T-helper 2 cell treated with Interferon-gamma antibody and Interleukin-4, amounts not matched to agents 5 μg/mL and 100 μg/mL, for 36 hours (primary cell): ENCODE measurements at places on chromosomes 11 and 22.

- DNase-seq = no peak
These were observed 3.4 kb upstream of the CDC42EP2 start for GRCh38 chr11:65311170-65311678.

- DNase-seq = no peak
These were observed at the start of gene GRIA4 for GRCh38 chr11:105609832-105610781. Gene GRIA4, plus strand, starts transcription at chr11:105610073. Its CDS starts 925 bp downstream, at chr11:105610998.

GRCh38 chr11:69536406-69536805, 54.9 kb downstream of the LINC01488 start:
- DNase-seq = no peak

DNA sequence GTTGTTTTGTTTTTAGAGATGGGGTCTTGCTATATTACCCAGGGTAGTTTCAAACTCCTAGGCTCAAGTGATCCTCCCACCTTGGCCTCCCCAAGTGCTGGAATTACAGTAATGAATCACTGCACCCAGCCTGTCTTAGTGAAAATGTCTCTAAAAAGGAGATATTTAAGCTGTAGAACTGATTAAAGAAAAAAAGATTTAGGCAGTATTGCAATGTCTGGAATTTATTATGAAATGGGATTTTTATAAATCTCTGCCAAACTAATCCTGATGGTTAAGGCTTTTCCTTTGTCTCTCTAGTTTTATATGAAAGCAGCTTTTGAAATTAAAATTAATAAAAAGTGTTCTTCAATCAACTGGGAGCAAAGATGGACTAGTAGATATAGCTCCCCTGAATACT, 2.1 kb downstream of the PLAAT3 start:
- no peak for DNase-seq

- DNase-seq = no peak
These were observed 158.6 kb upstream of the CARD18 start for GRCh38 chr11:105298174-105298573.

DNA sequence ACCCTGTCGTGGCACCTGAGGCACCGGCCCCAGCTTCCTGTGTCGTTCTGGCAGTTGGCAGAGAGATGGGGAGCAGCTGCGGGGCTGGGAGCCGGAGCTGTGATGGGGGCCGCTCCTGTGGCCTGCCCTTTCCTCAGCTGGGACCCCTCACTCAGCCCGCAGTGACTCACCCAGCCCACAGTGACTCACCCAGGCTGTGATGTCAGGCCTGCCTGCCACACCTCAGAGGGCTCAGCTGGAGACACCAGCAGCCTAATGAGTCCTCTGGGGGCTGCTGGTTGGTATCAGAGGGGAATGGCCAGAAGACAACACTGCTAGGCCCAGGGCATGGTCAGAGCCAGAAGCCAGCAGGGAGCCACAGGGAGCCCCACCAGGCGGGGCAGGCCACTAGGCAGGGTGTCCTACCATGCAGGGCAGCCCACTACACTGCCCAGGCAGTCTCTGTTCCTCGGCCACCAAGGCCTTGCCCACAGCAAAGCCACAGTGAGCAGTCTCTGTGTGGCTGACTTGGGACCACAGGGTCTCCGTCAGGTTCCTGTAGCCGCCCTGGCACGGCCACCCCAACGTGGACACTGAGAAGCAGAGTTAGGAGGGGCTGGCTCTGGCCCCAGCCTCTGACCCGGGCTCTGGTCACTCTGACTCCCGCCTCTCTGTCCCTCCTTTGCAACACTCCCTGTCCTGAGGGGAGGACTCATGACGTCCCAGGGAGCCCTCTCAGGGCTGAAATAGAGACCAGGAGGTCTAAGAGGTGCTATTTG, 4.2 kb upstream of the FXYD2 start:
- DNase-seq = peak; percentile 83

DNA sequence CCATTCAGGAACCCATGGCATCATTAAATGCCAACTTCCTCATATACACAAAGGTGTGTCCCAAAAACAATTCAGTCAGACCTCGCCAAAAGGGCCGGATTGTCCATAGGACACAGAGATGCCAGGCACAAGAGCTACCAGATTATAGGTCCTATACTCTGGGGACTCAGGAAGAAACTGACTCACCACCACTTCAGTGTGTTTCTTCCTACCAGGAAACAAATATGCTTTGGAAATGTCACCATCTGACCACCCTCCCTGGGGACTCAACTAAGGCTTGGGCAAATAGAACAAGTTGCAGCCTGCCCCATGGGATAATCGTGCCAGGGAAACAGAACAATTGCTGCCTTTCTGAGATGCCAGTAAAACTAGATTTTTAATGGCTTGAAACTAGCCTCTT, 11.7 kb downstream of the POU2AF3 start:
- DNase-seq = no peak

DNA sequence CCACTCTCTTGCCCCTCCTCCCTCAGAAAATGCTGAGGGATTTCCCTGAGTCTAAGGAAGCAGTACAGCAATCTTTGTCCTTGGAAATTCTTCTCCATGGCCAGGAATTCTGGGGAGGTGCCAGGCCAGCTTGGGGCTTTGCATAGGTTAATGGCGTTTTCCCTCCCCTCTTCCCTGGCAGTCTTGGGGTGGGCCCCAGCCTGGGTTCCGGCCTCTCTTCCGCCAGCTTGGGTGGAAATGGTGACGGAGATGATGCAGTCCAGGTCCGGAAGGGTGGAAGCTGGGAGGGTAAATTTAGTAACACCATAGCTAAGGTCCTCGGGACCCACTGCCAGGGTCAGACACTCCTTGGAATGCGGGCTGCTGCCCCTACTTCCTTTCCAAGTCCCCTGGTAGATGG, 5.0 kb downstream of the PHLDB1 start:
- DNase-seq = no peak

- no peak for DNase-seq
These were observed 15.7 kb upstream of the SYT8 start for GRCh38 chr11:1819074-1819473.

DNA sequence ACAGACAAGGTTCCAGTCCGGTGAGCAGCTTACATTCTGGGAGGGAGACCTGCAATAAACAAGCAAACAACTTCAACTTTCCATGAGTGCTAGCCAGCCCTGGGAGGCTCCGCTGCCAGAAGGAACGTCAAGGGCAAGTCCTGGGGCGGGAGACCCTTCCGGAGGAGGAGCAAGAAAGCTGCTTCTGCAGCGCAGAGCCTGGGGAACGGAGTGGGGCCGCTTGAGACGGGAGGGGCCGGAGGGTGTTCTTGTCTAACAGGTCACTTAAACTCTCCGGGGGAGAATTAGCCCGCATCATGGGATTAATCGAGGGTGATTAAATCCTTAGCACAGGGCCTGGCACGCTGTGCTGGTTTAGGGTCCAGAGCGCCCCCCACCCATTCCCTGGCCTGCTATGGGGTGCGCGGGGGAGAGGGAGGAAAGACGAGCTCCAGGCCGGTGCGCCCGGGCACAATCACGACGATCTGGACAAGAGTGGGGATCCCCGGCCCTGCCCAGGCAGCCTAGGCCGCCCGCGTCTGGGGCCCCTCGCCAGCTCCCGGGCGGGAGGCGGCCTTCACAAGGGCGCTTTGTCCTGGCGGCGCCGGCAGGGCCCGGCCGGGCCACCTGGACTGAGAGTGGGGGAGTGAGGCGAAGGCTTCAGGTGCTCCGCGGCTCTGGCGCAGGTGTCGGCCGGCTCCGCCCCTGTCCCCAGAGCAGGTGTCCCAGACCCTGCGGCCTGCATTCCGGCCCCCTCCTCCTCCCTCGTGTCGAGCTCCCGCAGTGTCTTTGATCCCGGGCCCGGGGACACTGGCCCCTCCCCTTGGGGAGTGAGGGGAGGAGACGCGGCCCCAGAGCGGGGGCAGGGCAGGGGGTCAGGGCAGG, 663 bp upstream of the LARGE2 start:
- DNase-seq = no peak

- no peak for DNase-seq
These were observed at the start of gene MIOX for GRCh38 chr22:50486561-50487289. Gene MIOX, plus strand, starts transcription at chr22:50486859. Its CDS starts 39 bp downstream, at chr22:50486898.

DNA sequence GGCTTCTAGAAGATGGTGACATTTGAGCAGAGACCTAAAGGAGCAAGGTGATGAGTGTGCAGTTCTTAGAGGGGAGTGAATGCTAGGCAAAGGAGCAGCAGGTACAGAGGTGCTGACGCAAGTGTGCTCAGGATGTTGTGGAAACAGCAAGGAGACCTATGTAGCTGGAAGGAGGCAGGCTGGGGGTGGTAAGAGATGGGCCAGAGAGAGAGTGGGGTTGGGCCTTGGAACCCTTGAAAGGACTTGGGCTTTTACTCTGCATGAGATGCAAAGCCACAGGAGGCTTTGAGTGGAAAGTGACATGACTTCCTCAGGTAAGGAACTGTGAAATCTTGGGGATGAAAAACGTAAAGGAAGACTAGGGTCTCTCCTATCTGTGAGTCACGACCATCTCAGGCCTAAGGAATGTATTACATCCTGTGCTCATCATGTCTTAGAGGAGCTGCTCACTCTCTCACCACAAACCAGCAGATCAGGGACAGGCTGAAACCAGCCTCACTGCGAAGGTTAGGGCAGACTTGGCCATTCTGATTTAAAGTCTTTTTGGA, 65.4 kb downstream of the MICAL2 start:
- DNase-seq = peak; percentile 58

GRCh38 chr22:47618180-47619010, 855.9 kb downstream of the TBC1D22A start:
- no peak for DNase-seq

DNA sequence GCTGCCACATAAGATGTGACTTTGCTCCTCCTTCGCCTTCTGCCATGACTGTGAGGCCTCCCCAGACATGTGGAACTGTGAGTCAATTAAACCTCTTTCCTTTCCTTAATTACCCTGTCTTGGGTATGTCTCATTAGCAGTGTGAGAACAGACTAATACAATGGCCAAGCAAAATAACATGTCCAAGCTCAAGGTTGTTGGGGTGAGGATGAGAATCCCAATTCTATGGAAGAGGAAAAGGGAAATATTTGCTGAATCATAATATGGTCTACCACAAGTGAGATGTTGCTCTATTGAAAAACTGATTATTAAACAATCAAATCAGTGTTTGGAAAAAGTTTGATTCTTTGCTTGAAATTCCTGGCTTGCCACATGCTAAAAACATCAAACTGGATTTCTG, 48.7 kb upstream of the LRRC4C start:
- DNase-seq = no peak

DNA sequence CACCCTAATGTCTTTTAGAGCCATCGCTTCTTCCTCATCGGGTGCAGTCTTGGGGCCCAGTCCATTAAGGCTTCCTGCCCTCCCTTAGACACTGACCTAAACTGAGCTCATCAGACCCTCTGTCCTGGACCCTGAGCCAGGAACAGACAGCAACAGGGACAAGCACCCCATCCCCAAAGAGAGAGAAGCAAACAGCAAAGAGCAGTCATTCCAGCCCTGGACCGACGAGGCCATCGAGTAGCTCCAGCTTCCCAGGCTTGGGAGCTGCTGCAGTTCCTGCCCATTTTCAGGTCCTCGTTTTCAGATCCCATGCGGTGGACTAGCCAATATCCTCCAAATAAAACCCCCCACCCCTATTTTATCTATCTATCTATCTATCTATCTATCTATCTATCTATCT, 25.8 kb upstream of the CACNG2 start:
- DNase-seq = no peak

- DNase-seq = no peak
These were observed 78.3 kb downstream of the LARGE1 start for GRCh38 chr22:33842006-33842354.

GRCh38 chr22:37626144-37626543, 13.3 kb upstream of the SH3BP1 start:
- DNase-seq = no peak

GRCh38 chr11:70590356-70590991, 192.1 kb downstream of the CTTN start:
- peak; percentile 4 for DNase-seq

DNA sequence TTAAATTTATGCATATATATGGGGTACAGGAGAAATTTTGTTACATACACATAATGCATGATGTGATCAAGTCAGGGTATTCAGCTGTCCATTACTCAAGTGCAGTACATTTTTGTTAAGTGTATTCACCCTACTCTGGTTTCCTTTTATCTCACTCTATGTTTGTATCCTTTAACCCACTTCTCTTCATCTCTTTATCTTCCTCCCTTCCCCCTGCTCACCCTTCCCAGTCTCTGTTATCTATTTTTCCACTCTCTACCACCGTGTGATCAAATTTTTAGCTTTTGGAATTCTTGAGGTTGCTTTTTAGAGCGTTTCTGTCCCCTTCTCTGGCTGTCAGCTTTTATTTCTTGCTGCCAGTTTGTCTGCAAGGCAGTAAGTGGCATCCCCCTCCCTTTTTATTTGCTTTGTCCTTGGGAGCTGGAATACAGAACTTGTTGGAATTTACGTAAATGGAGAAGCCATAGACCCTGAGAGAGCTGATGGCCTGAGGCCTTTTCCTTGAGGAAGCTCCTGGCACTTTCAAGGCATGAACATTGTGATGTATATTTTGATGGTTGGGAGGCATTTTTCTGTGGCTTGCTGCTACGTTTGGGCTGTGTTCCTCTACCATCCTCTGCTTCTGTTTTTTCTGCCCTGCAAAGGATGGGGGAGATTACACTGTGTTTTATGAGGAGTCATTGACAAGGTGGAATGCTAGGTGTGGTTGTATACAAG, 148.6 kb downstream of the LDLRAD3 start:
- no peak for DNase-seq

- no peak for DNase-seq
These were observed 35.8 kb downstream of the C11orf91 start for GRCh38 chr11:33664827-33665226.

- no peak for DNase-seq
These were observed 90.3 kb downstream of the KCNQ1 start for GRCh38 chr11:2534957-2535672.

DNA sequence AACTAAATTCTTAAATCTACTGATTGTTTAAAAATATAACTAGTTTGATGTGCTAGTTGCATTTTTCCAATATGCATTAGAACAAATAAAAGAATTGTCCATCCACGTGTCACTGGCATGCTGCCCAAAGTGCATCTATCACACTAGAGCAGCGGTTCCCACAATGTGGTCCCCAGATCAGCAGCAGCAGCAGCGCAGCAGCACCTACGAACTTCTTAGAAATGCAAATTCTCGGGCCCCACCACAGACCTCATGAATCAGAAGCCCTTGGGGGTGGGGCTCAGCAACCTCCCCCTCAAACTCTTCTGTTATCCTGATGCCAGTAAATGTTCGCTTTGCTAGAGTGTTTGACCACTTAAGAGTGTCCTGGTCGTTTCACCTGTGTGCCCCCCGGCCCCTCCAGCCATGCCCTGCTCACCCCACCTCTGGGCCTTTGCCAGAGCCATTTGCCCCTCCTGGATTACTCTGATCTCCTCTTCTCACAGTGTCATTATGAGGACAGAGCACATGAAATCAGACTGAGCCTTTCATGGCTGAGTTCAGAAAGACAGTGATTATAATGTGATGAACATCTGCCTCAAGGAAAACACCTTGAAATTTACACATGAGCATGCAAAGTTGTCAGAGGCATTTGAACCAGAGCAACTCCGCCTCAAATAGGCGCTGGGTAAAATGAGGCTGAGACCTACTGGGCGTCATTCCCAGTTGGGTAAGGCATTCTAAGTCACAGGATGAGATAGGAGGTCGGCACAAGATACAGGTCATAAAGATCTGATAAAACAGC, 12.6 kb upstream of the VSIG10L2 start:
- DNase-seq = no peak

DNA sequence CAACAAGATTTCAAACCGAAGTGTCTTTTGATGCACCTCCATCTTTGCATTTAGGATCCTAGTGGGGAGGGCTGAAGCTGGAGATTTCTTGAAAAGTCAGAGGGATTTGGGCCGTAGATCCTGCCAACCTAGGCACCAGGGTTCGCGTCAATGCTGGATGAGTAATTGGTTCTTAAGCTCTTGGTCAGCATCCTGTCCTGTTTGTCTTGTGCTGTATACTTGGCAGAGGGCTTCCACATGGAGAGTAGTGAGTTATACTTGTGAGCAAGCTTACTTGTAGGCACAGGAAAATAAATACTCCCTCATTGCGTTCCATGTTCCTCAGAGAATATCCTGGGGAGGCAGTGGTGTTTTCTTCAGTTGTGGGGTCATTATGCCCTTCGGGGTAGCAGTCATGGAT, 12.6 kb downstream of the INSC start:
- no peak for DNase-seq
